ENCODE measurements at places on chromosomes 3 and 15.
A peak's percentile ranks its signal among the peaks of the same experiment; 100 is the strongest.

GRCh38 chr15:33009026-33009425 lies 185.5 kb downstream of the FMN1 start:
- DNase-seq = no peak

DNA sequence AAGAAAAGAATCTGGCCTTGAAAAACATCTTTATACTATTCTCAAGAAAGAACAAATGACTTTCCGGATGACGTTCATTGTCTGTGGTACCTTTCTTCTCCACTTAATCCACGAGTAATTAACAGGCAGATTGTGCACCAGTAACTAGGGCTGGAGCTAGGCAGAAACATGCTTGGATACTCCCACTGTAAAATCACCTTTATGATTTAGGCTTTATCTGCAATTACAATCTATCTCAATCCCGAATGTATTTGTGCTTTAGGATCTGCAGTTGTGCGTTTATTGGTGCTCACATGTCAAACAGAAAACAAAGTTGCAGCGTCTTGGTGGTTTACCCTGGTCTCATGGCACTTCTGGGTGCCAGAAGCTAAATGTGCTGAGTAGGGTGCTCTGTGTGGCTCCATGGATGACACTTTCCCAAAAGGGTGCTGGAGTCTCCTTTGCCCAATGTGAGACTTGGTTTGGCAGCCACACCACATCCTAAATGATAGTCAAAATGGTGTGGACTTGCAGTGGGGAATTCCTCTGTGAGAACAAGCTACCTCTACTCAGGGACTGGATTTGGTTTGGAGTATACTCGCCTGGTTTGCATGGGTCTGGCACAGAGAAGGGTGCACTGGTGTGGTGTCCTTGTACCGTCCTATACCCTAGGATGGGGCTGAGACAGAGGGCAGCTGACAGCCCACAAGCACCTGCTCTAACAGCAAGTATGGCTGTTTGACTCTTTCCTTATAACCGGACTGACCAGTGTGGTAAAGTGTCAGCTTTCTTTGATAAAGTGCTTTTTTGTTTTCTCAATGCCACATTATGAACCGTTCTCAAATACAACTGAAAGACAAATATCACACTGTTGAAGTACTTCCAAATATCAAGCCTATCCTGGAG lies 7.7 kb downstream of the SERP1 start:
- no peak for DNase-seq

GRCh38 chr3:138946663-138947494 lies at the start of the genes FOXL2 and FOXL2NB:
FOXL2 (minus strand) TSS chr3:138947137; CDS start chr3:138946722, 415 bp downstream.
FOXL2NB (plus strand) TSS chr3:138947217; CDS start chr3:138947365, 148 bp downstream.
- DNase-seq = peak; percentile 88

GRCh38 chr15:39447346-39447745 lies 133.5 kb upstream of the THBS1 start:
- DNase-seq = no peak

DNA sequence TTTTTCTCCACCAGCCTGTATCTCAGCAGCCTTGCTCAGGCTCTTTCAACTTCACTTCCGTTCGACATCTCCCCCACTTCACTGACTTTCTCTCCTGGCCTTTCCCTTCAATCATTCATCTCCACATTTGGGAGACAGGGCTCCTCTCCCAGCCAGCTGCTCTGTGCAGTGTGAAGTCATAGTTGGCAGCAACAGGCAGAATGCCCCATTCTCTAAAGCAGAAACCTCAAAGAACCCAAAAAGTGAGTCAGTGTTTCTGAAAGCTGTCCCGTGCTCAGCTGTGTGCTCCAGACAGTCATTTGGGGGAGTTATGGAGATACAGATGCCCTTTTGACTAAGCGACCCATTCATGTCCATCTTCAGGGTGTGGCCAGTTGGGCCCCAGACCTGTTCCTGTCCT lies 54.3 kb downstream of the NTRK3 start:
- peak; percentile 38 for DNase-seq

GRCh38 chr3:61268644-61269043 lies 17.4 kb upstream of the FHIT start:
- no peak for DNase-seq

DNA sequence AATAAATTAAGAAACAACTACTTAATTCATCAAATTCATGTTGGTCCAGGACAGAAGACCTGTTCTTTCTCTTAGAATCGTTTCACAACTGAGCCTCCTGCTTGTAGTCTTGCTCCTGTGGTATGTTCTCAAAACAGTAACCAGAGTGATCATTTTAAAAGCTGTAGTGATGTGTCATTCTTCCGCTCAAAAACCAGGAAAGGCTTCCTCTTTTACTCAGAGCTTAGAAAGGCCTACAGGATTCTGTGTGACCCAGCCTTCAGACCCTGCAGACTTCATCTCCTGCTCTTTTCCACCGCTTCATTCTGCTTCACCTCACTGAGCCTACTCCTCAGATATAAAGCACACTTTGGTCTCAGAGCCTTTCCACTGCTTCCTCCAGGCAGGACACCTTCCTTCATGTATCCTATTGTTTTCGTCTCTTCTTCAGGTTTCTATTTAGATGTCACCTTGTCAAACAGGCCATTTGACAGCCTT lies 22.7 kb downstream of the ST6GAL1 start:
- peak; percentile 44 for DNase-seq

DNA sequence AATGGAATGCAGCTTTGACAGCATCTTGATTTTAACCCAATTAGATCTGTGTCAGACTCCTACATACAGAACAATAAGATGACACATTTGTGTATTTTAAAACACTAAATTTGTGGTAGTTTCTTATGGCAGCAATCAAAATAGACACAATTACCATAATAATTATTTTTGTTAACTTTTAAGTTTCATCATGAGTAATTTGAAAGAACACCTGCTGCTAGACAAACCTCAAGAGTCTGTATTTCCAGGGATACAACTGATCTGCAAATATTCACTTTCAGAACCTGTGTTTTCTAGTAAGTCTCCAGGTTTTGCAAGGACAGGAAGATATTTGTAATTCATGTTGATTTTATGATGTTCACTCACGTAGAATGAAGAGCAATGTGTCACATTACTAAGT lies 736.8 kb downstream of the DIPK2A start:
- DNase-seq = no peak
